ENCODE measurements at places on chromosomes 7 and 10.
A peak's percentile ranks its signal among the peaks of the same experiment; 100 is the strongest.

DNA sequence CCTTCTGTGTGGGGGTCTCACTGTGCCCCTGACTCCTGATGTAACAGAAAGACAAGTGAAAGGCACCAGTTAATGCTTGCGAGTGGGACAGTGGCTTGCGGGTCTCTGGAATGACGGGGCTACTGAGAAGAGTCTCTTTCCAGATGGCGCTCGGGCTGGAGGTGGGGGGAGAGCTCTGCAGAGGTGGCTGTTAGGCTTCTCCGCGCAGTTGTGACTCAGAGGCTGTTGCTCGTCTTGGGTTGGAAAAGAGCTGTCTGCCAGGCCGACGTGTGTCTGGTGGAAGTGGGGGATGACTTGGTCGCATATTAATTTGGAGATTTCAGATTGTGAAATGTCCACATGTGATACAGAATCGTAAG lies 27.9 kb upstream of the SH2B2 start:
- DNase-seq, result no peak

DNA sequence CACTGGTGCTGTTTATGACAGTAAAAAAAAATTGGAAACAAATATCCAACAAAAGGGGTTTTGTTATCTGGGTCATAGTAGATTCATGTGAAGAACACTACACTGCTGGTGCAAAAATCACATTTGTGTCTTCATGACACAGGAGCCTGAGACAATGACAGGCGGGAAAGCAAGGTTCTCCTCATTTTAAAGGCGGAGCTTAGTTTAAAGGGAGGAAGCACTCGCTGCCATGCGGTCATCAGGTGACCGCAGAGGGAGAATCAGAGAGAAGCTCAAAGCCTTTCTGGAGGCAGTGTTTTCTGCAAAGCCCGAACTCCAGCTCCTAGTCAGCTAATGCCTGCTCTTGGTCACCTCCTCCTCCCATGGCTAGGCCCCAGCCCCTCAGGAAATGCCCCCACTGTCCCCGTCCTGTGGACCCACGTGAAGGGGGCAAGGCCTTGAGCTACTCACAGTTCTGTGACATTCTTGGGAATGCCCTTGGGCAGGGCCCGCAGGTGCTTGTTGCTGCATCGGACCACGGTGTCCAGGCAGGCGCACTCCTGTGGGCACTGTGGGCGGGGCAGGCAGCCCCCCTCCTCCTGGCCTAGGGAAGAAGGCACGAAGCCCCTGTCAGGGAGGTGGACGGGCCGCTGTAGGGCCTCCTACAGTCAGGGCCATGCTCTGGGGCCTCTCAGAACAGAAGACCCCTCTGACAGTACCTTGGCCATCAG lies 146.1 kb downstream of the SLIT1 start:
- DNase-seq, result no peak

GRCh38 chr10:122999347-122999746 lies 9.2 kb downstream of the IKZF5 start:
- no peak for DNase-seq

DNA sequence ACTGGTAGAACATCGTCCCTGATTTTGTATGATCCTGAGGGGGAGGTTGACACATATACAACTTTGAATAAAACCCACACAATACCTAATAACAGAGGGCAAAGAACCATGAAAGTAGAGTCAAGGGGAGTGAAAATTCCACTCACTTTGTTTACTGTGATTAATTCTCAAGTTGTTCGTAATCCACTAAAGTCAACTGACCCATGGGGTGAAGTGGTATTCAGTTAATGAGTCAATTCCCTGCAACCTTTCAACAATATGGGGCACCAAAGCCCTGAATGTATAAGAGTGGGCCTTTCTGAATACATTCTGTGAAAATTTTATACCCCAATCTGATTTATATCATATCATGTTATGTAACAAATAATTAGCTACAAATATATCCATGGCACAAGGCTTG lies 39.0 kb upstream of the C10orf67 start:
- no peak for DNase-seq

- DNase-seq, result no peak
Observed at GRCh38 chr7:27199849-27200760, at the start of gene HOXA13. Gene HOXA13 (minus strand): TSS chr7:27200091. CDS start chr7:27200077, 14 bp downstream.

DNA sequence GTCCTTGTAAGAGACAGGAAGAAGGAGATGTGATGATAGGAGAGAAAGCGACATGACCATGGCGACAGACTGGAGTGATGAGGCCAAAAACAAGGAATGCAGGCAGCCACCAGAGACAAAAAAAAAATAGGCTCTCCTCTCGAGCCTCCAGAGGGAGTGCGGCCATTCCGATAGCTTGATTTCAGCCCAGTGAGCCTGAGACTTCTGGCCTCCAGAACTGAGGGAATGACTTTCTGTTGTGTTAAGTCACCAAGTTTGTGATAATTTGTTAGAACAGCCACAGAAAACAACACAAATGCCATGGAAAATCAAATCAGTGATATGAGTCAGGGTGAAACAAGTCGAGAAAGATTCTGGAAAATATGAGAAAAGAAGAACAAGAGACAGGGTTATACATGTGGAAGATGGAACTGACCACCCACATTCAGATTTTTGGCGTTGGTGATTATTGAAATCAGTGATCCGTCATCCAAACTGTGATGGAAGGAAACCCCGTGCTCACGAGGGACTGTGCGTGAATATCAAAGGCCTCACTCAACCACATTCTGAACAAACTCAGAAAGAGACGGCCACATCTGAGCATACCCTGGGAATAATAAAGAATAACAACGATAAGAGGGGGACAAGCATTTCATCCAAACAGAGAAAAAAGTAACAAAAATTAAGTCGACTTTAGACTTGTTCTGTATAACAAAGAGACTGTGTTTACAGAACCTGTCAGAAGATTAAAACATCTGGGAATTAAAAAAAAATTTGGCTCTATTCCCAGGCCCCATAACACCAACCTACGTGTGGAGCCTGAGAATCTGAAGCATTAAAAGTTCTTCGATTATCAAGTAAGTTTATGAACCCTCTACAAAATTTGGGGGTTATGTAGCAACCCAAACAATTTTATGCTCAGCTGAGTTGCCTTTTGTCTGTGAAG lies 72.1 kb downstream of the EEPD1 start:
- DNase-seq, result no peak

- no peak for DNase-seq
Observed at GRCh38 chr10:24202181-24202570, 6.8 kb upstream of the KIAA1217 start.

DNA sequence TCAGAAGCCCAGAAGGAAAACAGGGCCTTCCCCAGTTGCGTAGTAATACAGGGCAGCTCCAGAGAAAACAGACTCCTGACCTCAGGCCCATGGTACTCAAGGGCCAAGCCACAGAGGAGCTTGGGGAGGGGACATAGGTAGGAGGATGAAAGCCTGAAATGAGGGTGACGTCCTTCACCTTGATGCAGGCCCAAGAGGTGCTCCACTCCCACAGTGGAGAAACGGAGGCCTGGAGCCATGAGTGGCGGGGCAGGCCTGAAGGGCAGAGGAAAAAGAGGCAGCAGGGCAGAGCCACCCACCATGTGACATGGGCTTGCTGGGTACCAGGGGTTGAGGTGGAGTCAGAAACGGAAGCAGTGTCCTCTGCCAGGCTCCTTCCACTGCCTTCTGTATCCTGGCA lies 83.0 kb downstream of the C10orf105 start:
- no peak for DNase-seq

GRCh38 chr7:141359740-141360415 lies 191.3 kb upstream of the AGK start:
- DNase-seq, result no peak

DNA sequence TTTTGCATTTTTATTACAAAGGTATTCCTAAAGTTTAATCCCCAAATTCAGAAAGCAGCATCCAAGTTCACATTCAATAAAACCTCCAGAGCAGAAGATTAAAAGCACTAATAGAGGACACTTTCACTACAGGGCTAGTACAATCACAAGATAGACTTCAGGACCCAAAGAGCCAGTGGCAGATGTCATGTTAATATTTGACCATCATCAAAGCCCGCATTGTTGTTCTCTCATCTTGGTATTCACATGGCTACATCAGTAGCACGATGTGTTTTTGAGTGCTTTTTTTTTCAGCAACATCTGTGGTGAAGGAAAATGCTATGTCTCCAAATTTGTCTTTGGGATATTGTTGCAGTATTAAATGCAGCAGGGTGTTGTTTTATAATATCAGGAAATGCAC lies 134.3 kb downstream of the ARL4A start:
- no peak for DNase-seq

DNA sequence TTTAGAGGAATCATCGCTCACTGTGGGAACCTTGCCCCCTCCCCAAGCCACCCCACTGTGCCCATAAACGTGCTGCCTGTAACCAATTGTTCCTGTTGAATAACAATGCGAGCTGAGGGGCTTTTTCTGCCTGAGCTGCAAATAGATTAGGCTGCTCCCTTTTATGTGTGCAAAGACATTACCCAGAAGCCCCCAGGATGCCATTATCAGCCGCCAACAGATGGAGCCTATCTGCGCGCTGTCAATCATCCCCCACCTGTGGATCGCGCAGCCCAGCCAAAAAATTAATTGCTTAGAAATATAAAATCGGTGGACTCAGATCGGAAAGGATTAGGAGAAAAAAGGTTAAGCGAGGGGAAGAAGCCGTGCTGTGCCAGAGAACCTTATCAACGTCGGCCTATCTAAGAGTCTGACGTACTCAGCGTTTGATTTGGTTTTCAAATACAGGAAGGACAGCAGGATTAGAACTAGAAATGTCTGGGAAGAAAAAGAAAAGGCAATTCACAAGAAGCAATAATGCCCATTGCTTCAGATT lies 167.3 kb upstream of the MYO3A start:
- no peak for DNase-seq

- DNase-seq, result no peak
Observed at GRCh38 chr7:38217672-38218071, 39.6 kb downstream of the STARD3NL start.

DNA sequence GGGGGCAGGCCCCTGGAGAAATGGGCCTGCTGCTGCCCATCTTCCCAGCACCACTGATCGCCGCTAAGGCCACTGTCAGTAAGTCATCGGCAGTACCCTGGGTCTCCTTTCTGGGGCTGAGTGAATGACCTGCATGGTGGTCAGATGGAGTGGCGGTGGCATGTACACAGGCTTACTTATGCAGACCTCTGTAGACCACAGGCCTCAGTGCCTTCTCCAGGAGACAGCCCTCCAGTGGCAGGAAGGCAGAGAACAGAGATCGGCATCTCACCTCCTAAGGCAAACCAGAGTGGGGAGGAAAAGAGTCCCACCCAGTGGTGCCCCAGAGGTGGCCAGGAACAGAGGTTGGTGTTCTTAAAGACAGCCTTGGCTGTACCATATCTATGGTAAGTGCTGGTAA lies 22.8 kb upstream of the LRRC4 start:
- no peak for DNase-seq

GRCh38 chr7:35248576-35249536 lies 5.0 kb downstream of the TBX20 start:
- no peak for DNase-seq

DNA sequence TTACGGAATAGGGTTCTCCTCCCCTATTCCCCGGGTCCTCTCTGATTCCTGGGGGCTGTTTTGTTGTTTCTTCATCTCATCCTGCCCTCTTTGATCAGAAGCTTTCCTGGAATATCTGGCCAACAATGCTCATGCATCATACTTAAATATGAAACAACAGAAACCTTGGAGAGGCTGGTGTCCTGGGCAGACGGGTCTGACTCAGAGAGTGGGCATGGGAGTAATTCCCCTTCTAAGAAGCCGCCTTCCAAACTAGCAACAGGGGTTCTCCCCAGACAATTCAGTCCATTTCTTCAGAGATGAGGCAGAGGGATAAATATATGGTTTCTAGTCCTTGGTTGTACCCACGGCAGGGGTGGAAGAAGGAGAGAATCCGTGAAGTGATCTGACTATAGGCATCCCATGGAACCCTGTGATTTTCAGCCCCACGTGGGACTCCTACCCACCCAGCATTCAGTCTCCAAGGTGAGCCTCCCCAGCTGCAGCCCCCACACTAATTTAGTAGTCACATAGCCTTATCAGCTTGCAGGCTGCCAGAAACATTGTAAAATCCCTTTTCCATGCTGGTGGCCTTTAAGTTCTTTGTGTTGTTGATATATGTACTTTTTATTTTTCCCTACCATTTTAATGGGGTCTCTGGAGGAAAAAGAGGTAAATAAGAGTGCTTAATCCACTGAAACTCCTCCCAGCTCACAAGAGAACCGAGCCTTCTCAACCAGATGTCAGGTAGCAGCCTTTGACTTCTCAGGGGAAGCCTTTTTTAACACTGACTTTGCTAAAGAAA lies 119.2 kb downstream of the SFMBT2 start:
- DNase-seq, result no peak

DNA sequence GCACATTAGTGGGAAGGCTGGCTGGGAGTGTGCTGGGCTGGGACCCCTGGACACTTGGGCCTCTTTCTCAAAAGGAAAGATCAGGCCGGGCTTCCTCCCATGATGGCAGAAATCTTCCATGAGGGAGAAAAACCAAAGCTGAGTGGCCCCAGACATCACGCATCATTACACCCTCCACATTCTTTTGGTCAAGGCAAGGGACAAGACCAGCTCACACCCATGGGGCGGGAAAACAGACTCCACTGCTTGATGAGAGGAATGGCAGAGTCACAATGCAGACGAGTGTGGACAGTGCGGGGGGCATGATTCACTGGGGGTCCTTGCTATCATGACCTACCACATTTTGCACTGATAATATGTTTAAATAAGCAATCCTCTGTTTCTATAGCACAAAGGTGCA lies 73.3 kb downstream of the CREB3L2 start:
- no peak for DNase-seq

DNA sequence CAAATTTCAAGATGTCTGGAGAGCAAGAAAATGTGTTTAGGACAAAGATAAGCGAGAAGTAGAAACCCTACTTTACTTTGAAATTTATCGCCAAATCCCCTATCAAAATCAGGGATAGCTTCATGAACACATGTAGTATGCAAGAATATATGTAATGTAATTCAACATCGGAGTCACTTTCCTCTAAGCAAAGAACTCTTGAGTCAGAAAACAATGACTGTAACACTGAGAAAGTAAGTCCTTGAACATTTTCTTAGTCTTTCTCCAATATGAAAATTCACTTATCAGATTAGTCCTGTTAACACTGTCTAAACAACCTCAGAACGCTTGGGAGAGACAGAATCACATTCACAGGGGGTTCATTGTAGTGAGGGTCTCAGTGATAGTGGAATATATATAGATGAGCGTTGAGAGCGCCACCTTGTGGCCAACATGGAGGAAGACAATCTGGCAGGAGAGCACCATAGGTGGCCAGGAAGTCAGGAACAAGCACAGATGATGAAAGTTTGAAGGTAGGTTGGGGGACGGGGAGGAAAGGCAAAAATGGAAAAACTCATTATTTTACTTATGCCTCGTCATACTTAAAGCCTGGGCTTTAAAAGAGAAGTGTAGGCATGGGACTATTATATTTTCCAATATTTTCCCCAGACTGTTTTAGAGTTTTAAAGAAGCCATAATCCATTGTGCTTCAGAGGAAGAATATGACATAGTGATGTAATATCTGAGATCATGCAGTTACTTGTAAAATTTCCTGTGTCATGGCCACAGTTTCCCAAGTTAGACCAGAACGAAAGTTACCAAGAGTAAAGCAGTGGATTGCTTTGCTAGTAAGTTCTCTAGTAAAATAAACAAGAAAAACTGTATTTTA lies 115.5 kb upstream of the GNAI1 start:
- DNase-seq, result peak; percentile 2

- no peak for DNase-seq
Observed at GRCh38 chr7:156845379-156846101, 47.4 kb downstream of the LMBR1 start.

Measured in stimulated activated CD4-positive, alpha-beta T cell treated with anti-CD3 and anti-CD28 coated beads, Interleukin-1b, Interleukin-23, amount 100 ng/mL, for 1 hour (primary cell).